ENCODE measurements at places on chromosomes 6 and 20. TPM values are rescaled to one million over a fixed set of nuclear protein-coding genes. Genes with fewer than 3 reads are reported as not detected.

GRCh38 chr20:14401479-14402138 lies 64.2 kb upstream of the FLRT3 start:
- DNase-seq, result peak; percentile 50

GRCh38 chr6:56868687-56869086 lies 86.2 kb upstream of the BEND6 start:
- no peak for DNase-seq

DNA sequence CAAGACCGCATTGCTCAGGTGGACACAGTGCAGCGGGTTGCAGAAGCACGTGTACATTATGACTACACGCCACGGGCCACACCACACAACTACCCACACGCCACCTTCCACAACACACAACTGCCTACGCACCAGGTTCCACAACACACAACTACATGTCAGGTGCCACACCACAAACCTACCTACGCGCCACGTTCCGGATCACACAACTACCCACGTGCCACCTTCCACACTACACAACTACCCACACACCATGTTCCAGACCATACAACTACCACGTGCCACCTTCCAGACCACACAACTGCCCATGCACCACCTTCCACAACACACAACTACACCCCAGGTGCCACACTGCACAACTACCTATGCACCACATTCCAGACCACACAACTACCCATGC lies 20.5 kb downstream of the THBS2 start:
- DNase-seq, result no peak

DNA sequence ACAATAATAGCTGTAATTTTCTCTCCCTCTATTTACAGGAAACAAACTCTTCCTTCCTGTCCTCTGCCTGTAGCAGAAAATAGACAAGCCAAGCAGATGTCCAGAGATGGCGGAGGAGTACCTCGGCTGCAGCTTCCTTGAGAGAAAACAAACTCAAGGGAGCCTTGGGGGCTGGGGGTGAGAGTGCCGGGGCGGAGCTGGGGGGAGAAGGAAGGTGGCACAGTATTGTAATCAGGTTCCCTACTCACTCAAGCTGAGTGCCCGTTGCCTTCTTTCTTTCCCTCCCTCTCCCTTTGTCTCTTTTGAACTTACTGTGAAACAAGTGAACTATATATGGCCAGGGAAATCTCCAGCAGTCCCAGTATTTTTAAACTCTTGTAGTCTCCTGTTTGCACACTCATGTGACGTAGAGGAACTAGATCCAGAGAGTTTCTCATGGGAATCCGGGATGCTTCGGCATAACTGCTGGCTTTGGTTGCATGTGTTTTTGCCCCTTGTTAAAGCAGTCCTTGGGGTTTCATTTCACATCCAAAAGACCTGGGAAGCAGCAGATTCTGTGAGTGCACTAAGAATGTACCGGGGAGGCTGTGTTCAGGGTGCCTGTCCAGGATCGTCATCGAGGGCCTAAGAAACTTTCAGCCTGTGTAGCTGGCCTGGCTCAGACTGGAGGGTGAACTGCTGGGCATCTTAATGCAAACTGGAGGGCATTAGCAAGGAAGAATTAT lies 44.6 kb upstream of the HDDC2 start:
- DNase-seq, result no peak

DNA sequence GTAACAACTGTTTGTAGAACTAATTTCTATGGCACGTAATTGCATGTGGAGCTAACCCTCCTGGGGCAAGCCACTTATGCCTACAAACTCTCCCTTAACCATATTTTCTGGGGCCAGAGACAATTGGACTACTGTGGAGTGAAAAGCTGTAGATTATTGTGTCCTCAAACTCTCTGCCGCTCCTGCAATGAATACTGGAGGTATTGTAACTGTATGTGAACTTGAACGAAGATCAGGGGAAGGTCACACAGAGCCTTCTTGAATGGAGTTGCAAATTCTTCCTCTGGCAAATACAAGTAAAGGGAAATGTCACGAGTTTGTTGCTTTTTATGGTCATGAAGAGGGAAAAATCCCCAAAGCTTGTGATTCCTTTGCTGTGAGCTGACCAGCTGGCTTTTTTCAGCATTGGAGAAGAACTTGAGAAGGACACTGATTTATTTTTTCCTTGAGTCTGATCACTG lies 18.2 kb downstream of the AKAP12 start:
- DNase-seq, result no peak

NKX2-2 gene
- total RNA-seq, result 0.22 TPM

GRCh38 chr6:48078120-48078519 lies 32.9 kb downstream of the PTCHD4 start:
- no peak for DNase-seq

DNA sequence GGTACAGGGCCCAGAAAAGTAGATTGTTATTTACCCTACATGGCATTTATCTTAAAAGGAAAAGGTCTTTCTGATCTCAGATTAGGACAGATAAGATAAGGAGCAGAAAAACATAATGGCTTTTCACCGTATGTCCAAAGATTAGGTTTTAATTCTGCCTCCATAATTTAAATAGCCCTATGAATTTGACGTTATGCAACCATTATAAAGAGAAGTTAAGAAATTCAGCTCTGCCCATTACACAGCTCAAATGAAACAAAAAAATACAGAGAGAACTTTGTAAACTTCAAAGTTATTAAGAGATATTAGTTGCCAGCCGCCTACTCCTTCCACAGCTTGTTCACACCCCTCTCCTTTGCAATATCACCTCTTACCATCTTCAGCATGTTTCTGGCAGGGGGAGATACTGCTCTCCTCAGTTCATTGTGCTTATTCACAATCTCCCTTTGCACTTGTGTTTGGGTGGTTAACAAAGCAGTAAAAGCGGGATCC lies 8.1 kb downstream of the CRISP3 start:
- DNase-seq, result no peak

PROKR2 gene
- not detected for total RNA-seq

DNA sequence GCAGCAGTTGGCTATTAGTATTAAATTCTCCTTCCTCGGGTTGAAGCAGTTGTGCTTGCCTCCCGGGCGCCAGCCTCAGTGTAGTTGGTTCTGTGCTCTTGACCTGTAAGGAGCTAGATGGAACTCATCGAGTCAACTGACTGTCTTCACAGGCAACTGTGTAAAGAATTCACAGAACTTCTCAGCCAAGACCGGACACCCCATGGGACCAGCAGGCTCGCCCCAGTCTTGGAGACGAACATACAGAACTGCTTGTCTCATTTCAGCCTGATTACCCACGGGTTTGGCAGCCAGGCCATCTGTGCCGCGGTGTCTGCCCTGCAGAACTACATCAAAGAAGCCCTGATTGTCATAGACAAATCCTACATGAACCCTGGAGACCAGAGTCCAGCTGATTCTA lies 8.5 kb downstream of the TFAP2C start:
- no peak for DNase-seq

All from mucosa of descending colon (tissue), 3 donors.